CD4-positive, alpha-beta T cell treated with Interleukin-21 for 1 hour (primary cell): ENCODE measurements at places on chromosomes 2 and 18.
A peak's percentile ranks its signal among the peaks of the same experiment; 100 is the strongest.

GRCh38 chr2:26922405-26923188 is 47.8 kb upstream of the MAPRE3 start:
- peak; percentile 21 for DNase-seq

DNA sequence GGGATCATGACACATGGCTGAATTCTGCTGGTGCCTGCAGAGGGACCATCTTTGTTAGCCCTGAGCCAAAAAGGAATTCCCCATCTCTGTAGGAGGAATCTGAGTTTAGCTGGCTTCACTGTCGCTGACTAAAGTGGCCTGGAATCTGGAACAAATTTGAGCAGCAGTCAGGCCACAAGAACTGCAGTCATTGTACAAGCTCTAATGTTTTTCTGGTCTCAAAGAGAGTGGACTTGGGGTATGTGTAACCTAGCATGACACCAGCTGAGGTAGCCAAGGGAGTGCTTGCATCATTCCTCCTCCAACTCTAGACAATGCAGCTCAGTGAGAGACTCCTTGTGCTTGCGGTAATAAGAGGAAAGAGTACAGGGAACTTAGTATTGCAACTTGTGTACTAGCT is 539.1 kb upstream of the LRRTM4 start:
- no peak for DNase-seq

DNA sequence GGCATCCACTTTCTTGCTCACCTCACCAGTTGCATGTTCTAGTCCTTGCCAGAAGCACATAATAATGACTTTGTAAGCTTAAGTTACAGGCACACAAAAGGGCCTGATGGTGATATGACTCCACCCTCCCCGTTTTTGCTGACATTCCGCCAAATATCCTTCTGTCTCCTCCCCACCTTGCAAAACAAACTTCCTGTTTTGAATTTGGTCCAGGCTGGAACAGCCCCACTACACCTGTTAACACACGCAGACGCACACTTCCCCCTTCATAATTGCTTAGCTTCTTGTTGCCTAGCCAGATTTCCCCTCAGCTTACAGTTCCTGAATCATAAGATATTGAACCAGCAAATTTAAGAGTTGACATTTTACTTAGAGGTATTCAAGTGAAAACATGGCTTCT is at the start of gene MGAT5:
MGAT5 (plus strand) TSS at position 269 of the 400 bp plus-strand sequence. CDS start 332 bp downstream, outside the sequence.
- no peak for DNase-seq

DNA sequence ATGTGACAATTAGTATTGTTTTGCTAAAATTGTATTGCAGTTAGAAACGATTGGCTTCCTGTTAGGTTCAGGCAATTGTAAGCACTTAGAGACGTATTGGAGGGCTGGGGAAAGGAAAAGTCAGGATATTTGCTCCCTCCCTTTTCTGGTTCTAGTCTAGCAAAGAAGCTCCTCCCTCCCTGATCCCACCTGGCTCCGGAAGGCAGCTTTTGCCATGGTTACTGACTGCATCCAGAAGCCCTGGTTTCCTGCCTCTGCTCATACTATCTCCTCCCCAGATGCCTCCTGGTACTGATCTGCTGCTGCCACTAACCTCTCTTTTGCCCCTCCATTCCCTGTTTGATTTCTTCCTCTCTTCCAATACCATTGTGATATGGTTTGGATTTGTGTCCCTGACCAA is 275.9 kb downstream of the MREG start:
- no peak for DNase-seq

DNA sequence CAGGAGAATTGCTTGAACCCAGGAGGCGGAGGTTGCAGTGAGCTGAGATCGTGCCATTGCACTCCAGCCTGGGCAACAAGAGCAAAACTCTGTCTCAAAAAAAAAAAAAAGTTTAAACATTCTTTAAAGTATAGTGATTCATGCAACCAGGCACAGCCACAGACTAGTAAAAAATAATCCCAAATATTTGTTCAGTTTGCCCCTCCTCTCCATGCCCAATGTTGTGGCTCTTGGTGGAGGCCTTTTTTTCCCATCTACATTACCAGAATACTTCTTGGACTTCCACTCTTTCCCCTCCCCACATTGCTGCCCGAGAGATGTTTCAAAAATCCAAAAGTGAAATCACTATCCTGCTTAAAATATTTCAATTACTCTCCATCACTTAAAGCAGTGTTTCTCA is 5.1 kb upstream of the MALT1 start:
- no peak for DNase-seq

DNA sequence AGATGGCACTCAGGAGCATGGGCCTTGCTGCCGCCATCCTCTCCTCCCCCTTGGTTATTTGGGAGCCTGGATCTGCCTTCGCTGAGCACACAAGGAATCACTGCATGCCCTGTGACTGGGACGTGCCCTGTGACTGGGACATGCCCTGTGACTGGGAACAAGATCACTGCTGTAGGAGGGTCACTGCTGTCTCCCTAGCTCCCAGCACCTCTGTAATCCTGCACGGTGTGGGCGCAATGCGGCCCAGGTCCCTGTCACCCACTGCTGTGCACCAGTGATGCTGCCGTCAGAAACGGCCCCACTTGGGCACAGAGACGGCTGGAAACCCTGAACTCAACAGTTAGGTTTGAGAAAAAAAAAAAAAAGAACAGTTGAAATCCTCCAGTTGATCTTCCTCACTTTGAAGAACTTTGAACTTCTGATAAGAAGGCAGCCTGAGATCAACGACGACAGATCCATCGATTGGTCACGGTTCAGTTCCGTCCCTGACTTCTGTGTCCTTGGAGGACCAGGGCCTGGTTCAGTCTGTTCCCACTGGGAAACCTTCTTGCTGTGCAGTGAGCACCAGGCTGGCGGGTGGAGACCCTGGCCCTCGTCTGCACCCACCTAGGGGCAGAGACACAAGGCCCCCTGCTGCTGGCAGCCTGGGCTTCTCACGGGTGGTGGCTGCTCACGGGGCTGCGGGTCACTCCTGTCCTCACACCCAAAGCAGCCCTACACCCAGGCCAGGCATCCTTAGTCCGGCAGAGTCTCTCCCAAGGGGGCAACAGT is 125.9 kb downstream of the PXDN start:
- no peak for DNase-seq

DNA sequence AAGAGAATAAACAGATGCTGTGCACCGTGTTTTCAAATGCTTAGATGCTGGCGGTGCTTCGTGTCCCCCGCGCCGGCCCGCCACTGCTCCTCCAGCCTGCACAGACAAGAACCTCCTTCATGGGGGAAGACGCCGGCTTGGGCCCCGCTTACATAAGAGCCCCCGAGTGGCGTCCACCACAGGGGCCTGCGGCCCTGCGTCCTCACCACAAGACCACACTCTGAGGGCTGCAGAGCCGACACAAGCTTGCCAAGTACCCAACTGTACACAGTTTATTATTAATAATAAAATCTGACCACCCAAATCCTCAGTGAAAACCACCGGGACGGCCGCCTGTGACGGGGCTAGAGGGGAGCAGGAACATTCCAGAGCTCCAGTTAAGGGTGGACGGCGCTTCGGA is 232.2 kb downstream of the HDAC4 start:
- no peak for DNase-seq

DNA sequence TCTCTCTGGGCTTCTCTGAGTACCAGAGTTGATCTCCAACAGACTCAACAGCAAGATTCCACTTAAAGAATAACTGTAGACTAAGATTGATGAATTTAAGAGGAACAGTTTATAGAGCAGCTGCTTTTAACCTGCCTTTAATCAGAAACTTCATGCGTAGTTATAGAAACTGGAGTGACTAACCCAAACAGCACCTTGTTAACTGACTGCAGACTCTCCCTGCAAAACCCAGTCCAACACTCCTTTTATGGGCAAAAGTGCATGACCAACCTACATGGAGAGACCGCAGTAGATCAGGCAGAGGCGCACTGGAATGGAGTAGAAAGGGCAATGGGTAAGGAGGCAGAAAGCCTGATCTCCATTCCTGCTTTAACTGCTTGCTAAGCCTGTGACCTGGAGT is 110.6 kb downstream of the NRP2 start:
- no peak for DNase-seq

DNA sequence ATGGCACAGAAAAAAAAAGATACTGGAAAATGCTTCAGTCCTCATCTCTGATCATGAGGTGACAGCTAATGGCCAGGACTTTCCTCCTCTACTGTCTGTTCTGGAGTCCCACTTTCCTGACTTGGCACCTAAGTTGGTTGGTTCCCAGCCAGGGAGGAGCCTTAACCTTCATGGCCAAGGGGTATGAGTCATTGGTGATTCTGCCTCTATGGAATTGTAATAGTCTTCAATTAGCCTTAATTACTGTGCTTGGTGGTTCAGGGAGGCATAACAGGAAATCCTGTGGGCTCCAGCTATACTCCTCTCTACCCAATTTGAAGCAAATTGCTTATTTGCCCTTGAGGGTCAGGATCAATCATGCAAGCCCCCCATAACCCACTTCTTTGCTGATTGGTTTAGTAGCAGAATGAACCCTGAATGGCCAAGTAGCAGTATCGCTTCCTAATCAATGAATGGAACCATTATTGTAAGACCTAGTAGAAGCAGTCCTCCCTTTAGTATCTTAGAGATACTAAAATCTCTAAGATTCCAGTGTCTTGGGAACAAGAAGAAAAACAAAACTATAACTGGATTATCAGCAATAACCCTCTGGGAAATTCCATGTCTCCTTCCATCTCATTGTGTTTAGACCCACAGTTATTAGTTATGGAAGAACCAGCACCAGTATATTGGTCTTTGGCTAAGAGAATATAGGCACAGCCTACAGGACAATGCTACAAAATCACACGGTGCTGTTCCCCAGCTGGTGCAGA is 109.0 kb downstream of the COL6A3 start:
- no peak for DNase-seq

DNA sequence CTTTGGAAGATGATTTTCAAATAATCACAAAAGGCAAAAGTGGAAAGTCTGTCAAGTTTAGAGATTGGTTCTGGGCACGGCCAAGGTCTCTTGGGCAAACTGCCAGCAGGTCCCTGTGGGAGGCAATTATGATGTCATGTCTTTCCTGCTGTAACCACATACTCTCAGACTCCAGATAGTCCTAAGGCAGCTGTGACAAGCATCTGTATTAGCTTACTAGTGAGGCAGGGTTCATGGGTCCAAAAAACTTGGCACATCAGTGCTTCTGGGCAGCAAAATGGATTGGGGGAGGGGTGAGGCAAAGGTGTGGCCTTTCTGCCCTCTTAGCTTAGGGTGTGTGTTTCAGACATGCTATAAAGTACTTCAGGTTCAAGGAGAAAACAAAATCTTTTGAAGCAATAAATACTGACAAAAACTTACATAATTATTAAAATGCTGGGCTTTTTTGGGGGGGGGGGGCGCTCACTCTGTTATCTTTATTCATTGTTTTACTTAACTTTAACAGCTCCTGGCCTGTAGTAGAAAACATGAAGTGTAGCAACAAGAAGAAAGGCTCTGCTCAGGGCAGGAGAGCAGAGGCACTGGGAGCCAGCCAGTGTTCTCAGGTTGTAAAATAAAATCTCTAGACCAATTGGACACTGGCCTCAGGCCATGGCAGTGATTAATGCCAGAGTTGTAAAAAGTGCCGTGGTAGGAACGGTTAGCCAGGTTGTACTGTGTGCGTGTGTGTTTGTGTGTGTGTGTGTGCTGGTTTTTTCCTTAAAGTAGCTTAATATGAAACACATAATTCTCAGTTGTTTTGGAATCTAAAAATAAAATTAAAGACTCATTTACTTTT is 14.3 kb upstream of the TANC1 start:
- peak; percentile 12 for DNase-seq

DNA sequence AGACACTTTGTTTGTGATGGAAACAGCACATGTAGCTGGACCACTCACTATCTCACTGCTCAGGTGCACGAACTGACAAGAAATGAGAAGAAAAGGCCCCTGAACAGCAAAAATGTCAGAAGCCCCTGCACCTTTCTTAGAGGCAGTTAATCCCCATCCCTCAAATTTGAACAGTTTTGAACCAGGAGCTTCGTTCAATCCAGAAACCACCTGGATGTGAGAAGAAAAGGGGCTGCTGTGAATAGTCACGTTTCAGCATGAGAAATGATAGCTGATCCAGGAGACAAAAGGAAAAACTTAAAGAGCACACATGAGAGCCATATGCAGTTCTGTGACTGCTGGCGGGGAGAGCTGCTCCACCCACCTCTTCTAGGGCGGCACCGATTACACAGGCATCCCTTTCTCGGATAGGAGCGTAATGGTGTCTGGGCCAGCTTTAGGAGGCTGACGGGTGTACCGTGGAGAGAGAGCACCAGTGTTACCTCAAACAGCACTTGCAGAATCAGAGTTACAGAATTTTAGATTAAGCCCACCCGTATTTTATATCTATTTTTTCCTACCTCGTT is 117.0 kb upstream of the EML6 start:
- DNase-seq: peak; percentile 31

DNA sequence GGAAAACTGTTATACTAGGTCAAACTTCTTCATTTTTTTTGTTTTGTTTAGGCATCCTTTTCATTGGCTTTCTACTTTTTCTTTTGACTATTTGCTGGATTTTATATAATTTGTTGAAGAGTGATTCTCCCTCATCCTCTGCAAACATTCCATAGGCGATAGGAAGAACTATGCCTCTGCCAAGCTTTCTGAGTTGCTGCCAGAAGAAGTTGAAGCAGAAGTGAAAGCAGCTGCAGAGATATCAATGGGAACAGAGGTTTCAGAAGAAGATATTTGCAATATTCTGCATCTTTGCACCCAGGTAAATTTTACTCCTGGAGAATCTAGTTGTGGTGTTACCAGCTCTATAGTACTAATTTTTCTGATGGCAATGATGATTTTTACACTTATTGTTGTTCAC is 25.4 kb downstream of the NOP58 start:
- no peak for DNase-seq

GRCh38 chr2:17538022-17538843 is 2.3 kb upstream of the VSNL1 start:
- no peak for DNase-seq

- DNase-seq: peak; percentile 45
These were observed 32.4 kb upstream of the VIT start for GRCh38 chr2:36663851-36664695.

DNA sequence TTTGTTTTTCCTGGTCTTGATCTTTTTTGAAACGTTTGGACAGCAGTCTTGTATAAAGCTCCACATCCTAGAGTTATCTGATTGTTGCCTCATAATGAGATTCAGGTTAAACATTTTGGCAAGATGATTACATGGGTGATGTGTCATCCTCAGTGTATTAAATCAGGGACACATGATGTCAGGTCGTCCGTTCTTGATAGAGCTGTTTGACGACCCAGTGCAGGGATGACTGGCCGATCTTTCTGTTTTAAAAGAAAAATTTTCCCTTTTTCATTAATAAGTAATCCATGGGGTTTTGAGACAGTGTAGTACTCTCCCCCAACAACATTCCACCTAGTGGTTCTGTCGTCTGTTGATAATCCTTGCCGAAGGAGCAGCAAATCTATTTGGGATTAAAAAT is 44.5 kb upstream of the SERPINB2 start:
- DNase-seq: no peak

GRCh38 chr2:176098366-176099158 is 1.0 kb upstream of the HOXD12 start:
- DNase-seq: no peak
